ENCODE measurements at places on chromosomes 4 and X. TPM values are rescaled to one million over a fixed set of nuclear protein-coding genes. Genes with fewer than 3 reads are reported as not detected.
A peak's percentile ranks its signal among the peaks of the same experiment; 100 is the strongest.

GRCh38 chrX:13085526-13085925, 41.1 kb upstream of the FAM9C start:
- H3K4me1 ChIP-seq, result peaks cover 15% of the 10 kb centered on the region
- no peak for DNase-seq
- no peak overlapping the region for H3K4me3 ChIP-seq
- H3K27ac ChIP-seq, result no peak overlapping the region

DNA sequence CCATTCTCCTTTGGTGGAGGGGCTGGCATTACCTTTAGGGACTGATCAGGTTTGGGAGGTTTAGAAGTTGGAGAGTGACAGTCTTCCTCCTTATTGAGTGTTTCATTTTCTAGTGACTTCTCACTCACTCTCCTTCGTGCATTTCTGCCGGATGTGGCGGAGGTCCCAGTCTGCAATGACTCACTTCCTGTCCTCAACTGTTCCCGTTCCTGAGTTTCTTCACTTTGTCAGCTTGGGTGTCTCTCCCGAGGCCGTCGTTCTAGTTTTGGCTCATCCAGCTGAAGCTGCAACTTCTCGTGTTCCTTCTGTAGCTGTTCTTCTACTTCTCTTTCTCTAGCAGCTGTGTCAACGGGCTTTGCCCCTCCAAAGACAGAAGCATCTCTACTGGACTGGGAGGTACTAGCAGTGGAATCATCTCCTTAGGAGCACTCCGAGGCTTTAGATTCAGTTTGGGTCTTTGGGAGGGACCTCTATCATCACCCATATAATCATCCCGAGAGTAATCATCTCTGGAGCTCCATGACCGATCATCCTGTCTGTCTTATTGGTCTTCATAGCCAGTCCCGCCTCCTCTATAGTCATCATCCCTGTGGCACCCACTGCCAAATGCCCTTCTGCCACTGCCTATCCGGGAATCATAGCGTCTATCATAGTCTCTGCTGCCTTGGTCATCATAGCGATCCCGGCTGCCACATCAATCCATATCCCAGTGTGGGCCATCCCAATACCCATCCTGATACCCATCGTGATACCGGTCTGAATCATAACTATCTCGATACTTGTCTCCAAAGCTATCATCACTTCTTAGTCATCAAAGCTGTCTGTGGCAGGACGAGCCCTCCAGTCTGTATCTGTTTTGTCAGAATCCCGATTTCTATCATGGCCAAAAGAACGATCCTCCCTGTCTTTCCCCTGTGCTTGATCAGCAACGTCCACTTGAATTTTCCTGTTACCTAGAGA, 35.3 kb upstream of the VSIG4 start:
- no peak overlapping the region for H3K4me3 ChIP-seq
- no peak for DNase-seq
- no peaks in the 10 kb centered on the region for H3K4me1 ChIP-seq
- no peaks in the 10 kb centered on the region for H3K27me3 ChIP-seq

- peaks cover 12% of the 10 kb centered on the region for H3K36me3 ChIP-seq
- no peak overlapping the region for H3K4me3 ChIP-seq
- H3K27ac ChIP-seq, result no peak overlapping the region
- H3K27me3 ChIP-seq, result no peaks in the 10 kb centered on the region
- DNase-seq, result no peak
Measured at GRCh38 chr4:26893491-26893890, 32.9 kb downstream of the STIM2 start.

DNA sequence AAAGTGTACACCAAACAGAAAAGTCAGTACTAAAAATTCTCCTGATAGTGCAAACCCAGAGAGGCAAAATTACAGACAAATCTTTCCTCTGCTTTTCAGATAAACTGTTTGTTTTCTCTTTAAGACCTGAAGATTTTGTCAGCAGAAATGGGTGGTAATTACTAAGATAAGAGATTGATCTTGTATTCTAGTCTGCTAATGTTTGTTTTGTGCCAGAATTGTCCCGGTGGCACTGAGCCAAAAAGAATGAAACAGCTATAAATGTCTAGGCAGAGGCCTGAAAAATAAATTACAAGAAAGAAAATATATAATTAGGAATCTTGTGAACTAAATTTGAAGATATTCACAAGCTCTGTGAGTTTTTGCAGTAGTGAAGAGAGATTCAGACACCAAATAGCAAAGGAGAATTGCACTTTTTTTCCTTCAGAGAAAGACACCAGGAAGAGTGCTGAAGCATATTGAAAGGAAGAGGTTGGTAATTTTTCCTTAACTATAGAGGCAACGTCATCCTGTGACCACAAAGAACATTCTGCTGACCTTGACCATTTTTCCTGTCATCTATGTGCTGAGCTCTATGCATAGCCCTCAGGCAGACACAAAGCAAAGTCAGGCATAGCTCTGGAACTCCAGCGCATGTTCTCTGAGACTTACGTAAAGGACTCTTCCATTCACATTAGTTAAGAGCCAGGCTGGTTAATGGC, 314.5 kb upstream of the RASGEF1B start:
- H3K4me1 ChIP-seq, result peaks cover 13% of the 10 kb centered on the region
- no peaks in the 10 kb centered on the region for H3K27me3 ChIP-seq
- no peaks in the 10 kb centered on the region for H3K36me3 ChIP-seq
- DNase-seq, result no peak
- no peak overlapping the region for H3K4me3 ChIP-seq
- peak overlapping the region; percentile 34 for H3K27ac ChIP-seq

DNA sequence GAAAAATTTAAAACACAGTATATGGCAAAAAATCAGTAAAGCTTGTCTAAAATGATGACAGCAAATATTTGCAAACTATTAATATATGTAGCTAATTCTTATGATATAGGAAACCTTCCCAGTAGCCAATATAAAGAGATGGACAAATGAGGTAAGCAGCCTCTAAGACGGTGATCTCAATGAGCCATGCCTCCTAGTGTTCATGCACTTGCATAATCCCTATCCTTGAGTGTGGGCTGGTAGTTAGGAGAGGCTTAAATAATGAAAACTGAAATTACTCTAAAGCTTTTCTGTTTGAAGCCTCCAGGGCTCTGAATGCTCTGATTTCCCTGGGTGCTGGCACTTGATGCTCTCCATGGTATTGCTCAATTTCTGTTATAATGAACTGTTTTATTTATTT, 24.6 kb upstream of the ARMCX4 start:
- H3K36me3 ChIP-seq, result no peaks in the 10 kb centered on the region
- no peak overlapping the region for H3K27ac ChIP-seq
- no peaks in the 10 kb centered on the region for H3K4me1 ChIP-seq
- DNase-seq, result no peak

DNA sequence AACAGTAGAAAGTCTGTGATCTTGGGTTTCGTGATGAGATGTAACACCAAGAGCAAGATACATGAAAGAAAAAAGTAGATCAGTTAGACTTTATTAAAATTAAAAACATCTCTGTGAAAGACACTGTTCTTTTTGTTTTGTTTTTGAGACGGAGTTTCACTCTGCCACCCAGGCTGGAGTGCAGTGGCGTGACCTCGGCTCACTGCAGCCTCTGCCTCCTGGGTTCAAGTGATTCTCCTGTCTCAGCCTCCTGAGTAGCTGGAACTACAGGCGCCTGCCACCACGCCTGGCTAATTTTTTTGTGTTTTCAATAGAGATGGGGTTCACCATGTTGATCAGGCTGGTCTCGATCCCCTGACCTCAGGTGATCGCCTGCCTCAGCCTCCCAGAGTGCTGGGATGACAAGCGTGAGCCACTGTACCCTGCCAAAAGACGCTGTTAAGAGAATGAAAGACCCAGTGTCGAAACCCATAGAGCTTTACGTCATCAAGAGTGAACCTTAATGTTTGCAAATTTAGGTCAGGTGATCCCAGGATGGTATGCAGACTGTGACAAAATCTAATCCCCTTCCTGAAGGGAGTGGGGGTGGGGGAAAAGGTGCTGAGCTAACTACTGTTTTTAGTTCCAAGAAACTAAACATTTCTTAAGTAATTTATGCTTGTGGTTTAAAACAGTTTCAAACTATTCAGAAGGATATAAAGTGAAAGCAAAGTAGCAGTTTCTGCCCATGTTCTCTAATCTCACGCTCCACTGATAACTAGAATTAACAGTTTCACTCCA, 8.0 kb downstream of the OFD1 start:
- no peaks in the 10 kb centered on the region for H3K27me3 ChIP-seq
- no peak overlapping the region for H3K4me3 ChIP-seq
- H3K27ac ChIP-seq, result peak overlapping the region; percentile 68
- H3K4me1 ChIP-seq, result no peaks in the 10 kb centered on the region
- DNase-seq, result no peak
- H3K36me3 ChIP-seq, result peaks cover 8% of the 10 kb centered on the region

Gene MTTP
- total RNA-seq, result 54.4 TPM

Gene TBC1D19
- total RNA-seq, result 11.8 TPM

Gene IL2RG
- 5.2 TPM for total RNA-seq

Measured in type B pancreatic cell (in vitro differentiated cells).